ENCODE measurements at places on chromosomes 7 and 10. TPM values are rescaled to one million over a fixed set of nuclear protein-coding genes. Genes with fewer than 3 reads are reported as not detected.

Gene CPA2
- total RNA-seq: not detected

Gene CALY
- total RNA-seq: not detected

Gene SVOPL
- not detected for total RNA-seq

Gene TEX47
- not detected for total RNA-seq

Gene LAMB4
- total RNA-seq: 0.13 TPM

DNA sequence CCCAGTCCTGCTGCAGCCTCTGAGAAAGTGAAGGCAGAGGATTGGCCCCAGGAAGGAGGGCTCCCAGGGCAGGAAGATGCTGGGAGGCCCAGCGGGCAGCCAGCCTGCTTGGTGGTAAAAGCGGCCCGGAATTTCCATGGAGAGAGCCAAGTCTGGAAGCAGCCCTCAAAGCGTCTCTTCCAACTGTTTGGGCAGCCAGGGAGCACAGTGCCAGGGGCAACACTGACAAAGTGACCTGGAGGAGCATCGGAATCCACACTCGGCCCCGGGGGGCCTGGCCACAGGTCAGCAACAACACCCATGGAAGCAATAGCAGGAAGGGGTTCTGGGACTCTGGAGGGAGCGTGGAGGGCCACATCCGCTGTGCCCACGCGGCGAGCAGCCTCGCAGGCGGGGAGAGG is 63.2 kb upstream of the FGFR2 start:
- H3K4me3 ChIP-seq: no peak overlapping the region
- H3K27me3 ChIP-seq: no peaks in the 10 kb centered on the region
- no peak overlapping the region for H3K27ac ChIP-seq
- H3K4me1 ChIP-seq: no peaks in the 10 kb centered on the region
- H3K36me3 ChIP-seq: no peaks in the 10 kb centered on the region

GRCh38 chr10:122034149-122034756 is 45.3 kb downstream of the TACC2 start:
- no peak overlapping the region for H3K4me3 ChIP-seq
- DNase-seq: no peak
- no peaks in the 10 kb centered on the region for H3K36me3 ChIP-seq
- H3K27me3 ChIP-seq: no peaks in the 10 kb centered on the region
- no peaks in the 10 kb centered on the region for H3K4me1 ChIP-seq

GRCh38 chr7:54874804-54875203 is 115.8 kb upstream of the SEC61G start:
- DNase-seq: no peak
- H3K27me3 ChIP-seq: no peaks in the 10 kb centered on the region
- H3K4me3 ChIP-seq: no peak overlapping the region

- H3K27ac ChIP-seq: no peak overlapping the region
- no peak overlapping the region for H3K4me3 ChIP-seq
- no peaks in the 10 kb centered on the region for H3K27me3 ChIP-seq
- no peaks in the 10 kb centered on the region for H3K36me3 ChIP-seq
- no peak for DNase-seq
Measured at GRCh38 chr10:4977025-4977424, 13.8 kb downstream of the AKR1C1 start.

- H3K27me3 ChIP-seq: no peaks in the 10 kb centered on the region
- no peak overlapping the region for H3K4me3 ChIP-seq
- H3K36me3 ChIP-seq: peaks cover 9% of the 10 kb centered on the region
- DNase-seq: no peak
- H3K4me1 ChIP-seq: peaks cover 6% of the 10 kb centered on the region
Measured at GRCh38 chr10:126895214-126895781, 9.9 kb upstream of the DOCK1 start.

GRCh38 chr7:28677668-28678067 is 265.4 kb downstream of the CREB5 start:
- no peak overlapping the region for H3K27ac ChIP-seq
- H3K4me3 ChIP-seq: no peak overlapping the region
- H3K27me3 ChIP-seq: no peaks in the 10 kb centered on the region
- no peak for DNase-seq
- no peaks in the 10 kb centered on the region for H3K4me1 ChIP-seq

- H3K27me3 ChIP-seq: no peaks in the 10 kb centered on the region
- no peaks in the 10 kb centered on the region for H3K36me3 ChIP-seq
Measured at GRCh38 chr7:95693551-95694333, 78.6 kb upstream of the DYNC1I1 start.

DNA sequence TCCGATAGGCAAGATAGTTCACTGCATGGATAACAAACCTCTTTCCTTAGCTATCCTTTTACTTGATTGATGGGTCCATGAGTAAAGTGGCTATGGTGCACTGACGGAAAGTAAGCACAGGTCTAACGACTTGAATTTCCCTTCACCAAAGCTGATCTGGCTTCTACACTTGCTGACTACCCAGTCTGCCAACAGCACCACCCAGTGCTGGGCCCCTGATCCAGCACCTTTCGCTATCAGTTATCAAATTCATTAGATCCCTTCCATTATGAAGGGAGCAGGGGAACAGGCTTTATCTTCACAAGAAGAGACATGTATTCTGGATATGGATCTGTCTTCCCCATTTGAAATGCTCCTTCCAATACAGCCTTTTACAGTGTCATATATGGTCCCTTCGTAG is 855.9 kb downstream of the GRID1 start:
- H3K36me3 ChIP-seq: no peaks in the 10 kb centered on the region
- peaks cover 18% of the 10 kb centered on the region for H3K4me1 ChIP-seq
- no peaks in the 10 kb centered on the region for H3K27me3 ChIP-seq
- no peak overlapping the region for H3K4me3 ChIP-seq

DNA sequence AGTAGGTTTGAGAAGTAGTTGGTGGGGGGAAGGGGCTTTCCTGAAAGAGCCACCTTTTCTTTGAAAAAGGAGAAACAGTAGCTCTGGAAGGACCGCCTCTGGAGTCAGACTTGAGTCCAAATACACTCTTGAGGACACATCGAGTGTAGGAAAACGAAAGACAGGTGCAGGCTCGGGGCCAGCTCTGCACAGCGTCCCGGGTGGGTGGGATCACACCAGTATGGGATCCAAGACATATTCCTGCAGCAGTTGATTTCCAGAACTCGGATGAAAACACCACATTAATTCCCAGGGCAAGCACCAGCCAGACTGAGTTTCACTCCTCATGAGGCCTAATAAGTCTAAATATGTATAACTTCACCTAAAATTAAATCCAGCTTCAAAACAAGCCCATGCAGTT is 61.4 kb downstream of the ASB13 start:
- H3K4me3 ChIP-seq: no peak overlapping the region
- H3K27ac ChIP-seq: no peak overlapping the region
- H3K4me1 ChIP-seq: no peaks in the 10 kb centered on the region
- no peak for DNase-seq
- H3K27me3 ChIP-seq: no peaks in the 10 kb centered on the region

DNA sequence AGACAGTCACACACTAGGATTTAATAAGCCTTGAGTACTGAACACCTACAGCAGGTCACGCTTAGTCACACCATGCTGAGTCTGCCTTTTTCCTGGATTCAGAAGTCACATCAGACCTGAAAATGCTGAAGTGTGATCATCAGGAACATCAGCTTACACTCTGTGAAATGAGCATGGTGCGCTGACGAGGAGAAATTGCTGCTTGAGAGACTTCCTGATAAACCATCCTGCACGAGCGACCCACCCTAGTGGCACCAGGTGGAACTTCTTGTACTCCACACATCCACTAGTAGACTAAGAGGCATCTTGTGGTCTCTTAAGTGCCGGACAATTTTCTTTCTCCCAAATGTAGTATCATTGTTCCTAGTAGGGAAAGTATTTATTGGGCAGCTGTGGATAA is 51.8 kb upstream of the MRLN start:
- H3K4me3 ChIP-seq: no peak overlapping the region
- H3K4me1 ChIP-seq: no peaks in the 10 kb centered on the region
- H3K27me3 ChIP-seq: no peaks in the 10 kb centered on the region
- peaks cover 47% of the 10 kb centered on the region for H3K36me3 ChIP-seq
- no peak overlapping the region for H3K27ac ChIP-seq
- DNase-seq: no peak
